H9 (cell line): ENCODE measurements at places on chromosomes 1 and 21. TPM values are rescaled to one million over a fixed set of nuclear protein-coding genes. Genes with fewer than 3 reads are reported as not detected.

- H3K4me3 ChIP-seq, result peak overlapping the region; percentile 84
- peak; percentile 56 for DNase-seq
- peaks cover 5% of the 10 kb centered on the region for H3K36me3 ChIP-seq
- H3K4me1 ChIP-seq, result no peaks in the 10 kb centered on the region
- H3K27ac ChIP-seq, result no peak overlapping the region
Measured at GRCh38 chr1:76868916-76869315, 1.6 kb downstream of the ST6GALNAC5 start.

GRCh38 chr21:22019766-22020165 is 1021.6 kb downstream of the NCAM2 start:
- DNase-seq, result no peak
- H3K36me3 ChIP-seq, result peaks cover 9% of the 10 kb centered on the region
- no peak overlapping the region for H3K4me3 ChIP-seq
- H3K27me3 ChIP-seq, result no peaks in the 10 kb centered on the region

DNA sequence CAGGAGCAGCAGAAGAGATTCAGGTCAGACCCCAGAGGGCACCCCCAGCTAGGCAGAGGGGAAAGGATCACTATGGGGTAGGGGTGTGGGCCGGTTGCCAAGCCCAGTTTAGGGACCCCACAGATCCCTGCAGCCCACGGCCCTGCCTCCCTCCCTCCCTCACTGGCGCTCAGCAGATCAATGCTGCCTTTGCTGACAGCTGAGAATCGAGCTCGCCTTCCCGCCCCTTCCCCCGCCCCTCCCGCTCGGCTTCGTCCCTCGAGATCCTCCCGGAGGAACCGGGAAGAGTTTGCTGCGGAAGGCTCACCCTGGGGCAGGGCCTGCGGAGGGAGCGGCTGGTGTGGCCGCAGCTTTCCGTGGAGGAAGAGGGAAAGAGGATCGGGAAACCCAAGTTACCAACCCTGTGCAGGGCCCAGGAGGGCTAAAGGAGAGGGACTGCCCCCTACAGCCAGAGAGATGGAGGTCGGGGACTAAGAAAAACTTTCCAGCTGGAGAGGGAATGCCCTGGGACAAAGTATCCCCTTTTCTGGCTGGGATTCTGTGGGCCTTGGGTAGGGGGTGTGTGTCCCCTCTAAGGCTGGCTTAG is 1.1 kb upstream of the KCNQ4 start:
- H3K36me3 ChIP-seq, result peaks cover 6% of the 10 kb centered on the region
- H3K27ac ChIP-seq, result no peak overlapping the region
- H3K4me3 ChIP-seq, result peak overlapping the region; percentile 89
- DNase-seq, result peak; percentile 56
- H3K4me1 ChIP-seq, result no peaks in the 10 kb centered on the region; the same call in 1 of the 2 replicates

GRCh38 chr1:228802386-228803220 is 67.3 kb downstream of the RHOU start:
- no peak for DNase-seq
- H3K27me3 ChIP-seq, result no peaks in the 10 kb centered on the region
- H3K4me1 ChIP-seq, result no peaks in the 10 kb centered on the region; the same call in 1 of the 2 replicates
- H3K36me3 ChIP-seq, result no peaks in the 10 kb centered on the region
- H3K4me3 ChIP-seq, result no peak overlapping the region
- H3K27ac ChIP-seq, result no peak overlapping the region

GRCh38 chr1:29586991-29587745 is 350.8 kb downstream of the PTPRU start:
- no peaks in the 10 kb centered on the region for H3K27me3 ChIP-seq
- H3K4me3 ChIP-seq, result no peak overlapping the region
- H3K27ac ChIP-seq, result no peak overlapping the region
- no peaks in the 10 kb centered on the region for H3K4me1 ChIP-seq
- DNase-seq, result no peak

DNA sequence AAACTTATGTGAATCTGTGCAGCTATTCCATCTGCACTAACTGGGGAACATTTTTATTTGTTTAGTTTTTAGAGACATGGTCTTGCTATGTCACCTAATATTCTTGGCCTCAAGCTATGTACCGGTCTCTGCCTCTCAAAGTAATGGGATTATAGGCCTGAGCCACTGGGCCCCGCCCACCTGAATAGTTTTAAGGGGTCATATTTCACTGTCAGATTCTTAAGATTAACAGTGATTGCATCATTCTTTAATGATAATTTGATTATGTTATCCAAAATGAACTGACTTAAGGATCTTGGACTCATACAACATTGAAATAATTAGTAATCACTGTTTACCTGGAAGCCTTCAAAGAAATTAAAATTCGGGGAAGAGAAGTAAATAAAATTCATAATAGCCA is 12.6 kb upstream of the KLF18 start:
- H3K27ac ChIP-seq, result no peak overlapping the region
- no peaks in the 10 kb centered on the region for H3K27me3 ChIP-seq
- H3K4me3 ChIP-seq, result no peak overlapping the region
- no peaks in the 10 kb centered on the region for H3K36me3 ChIP-seq
- 0 out of 2 replicates have a peak, but pooled peaks cover 3% of the 10 kb centered on the region for H3K4me1 ChIP-seq

DNA sequence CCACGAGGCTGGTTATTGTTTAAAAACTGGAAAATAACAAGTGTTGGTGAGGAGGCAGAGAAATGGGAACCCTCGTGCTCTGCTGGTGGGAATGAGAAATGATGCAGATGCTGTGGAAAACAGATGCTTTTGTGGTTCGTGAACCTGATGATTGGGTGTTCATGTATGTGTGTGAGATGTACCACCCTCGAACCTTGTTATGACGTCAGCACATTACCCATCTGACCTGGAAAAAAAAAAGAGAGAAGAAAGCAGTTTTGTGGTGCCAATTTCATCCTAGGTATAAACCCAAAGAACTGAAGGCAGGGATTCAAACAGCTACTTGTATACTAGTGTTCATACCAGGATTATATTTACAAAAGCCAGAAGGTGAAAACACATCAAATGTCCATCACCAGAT is 6.4 kb upstream of the CFAP107 start:
- H3K36me3 ChIP-seq, result no peaks in the 10 kb centered on the region
- no peak for DNase-seq
- H3K27ac ChIP-seq, result no peak overlapping the region
- no peak overlapping the region for H3K4me3 ChIP-seq

GRCh38 chr21:41080485-41081121 is 87.4 kb upstream of the BACE2 start:
- H3K4me3 ChIP-seq, result no peak overlapping the region
- no peaks in the 10 kb centered on the region for H3K36me3 ChIP-seq
- no peaks in the 10 kb centered on the region for H3K4me1 ChIP-seq
- no peak overlapping the region for H3K27ac ChIP-seq
- DNase-seq, result no peak

GRCh38 chr1:74818661-74819456 is 85.9 kb downstream of the TYW3 start:
- DNase-seq, result no peak
- H3K36me3 ChIP-seq, result no peaks in the 10 kb centered on the region
- H3K4me1 ChIP-seq, result no peaks in the 10 kb centered on the region
- H3K27ac ChIP-seq, result no peak overlapping the region
- no peaks in the 10 kb centered on the region for H3K27me3 ChIP-seq
- H3K4me3 ChIP-seq, result no peak overlapping the region

DNA sequence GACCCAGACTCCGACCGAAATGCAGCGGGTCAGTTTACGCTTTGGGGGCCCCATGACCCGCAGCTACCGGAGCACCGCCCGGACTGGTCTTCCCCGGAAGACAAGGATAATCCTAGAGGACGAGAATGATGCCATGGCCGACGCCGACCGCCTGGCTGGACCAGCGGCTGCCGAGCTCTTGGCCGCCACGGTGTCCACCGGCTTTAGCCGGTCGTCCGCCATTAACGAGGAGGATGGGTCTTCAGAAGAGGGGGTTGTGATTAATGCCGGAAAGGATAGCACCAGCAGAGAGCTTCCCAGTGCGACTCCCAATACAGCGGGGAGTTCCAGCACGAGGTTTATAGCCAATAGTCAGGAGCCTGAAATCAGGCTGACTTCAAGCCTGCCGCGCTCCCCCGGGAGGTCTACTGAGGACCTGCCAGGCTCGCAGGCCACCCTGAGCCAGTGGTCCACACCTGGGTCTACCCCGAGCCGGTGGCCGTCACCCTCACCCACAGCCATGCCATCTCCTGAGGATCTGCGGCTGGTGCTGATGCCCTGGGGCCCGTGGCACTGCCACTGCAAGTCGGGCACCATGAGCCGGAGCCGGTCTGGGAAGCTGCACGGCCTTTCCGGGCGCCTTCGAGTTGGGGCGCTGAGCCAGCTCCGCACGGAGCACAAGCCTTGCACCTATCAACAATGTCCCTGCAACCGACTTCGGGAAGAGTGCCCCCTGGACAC is 534 bp downstream of the C1orf56 start:
- H3K27ac ChIP-seq, result no peak overlapping the region
- no peaks in the 10 kb centered on the region; the same call in 1 of the 2 replicates for H3K4me1 ChIP-seq
- H3K36me3 ChIP-seq, result peaks cover 16% of the 10 kb centered on the region
- no peaks in the 10 kb centered on the region for H3K27me3 ChIP-seq

- DNase-seq, result peak; percentile 95
- no peak overlapping the region for H3K27ac ChIP-seq
- H3K36me3 ChIP-seq, result peaks cover 5% of the 10 kb centered on the region; the same call in 1 of the 3 replicates
- peaks cover 6% of the 10 kb centered on the region; the same call in 1 of the 2 replicates for H3K4me1 ChIP-seq
- no peaks in the 10 kb centered on the region; the same call in 1 of the 2 replicates for H3K27me3 ChIP-seq
Measured at GRCh38 chr1:33255347-33256220, 708 bp upstream of the ZNF362 start.

DNA sequence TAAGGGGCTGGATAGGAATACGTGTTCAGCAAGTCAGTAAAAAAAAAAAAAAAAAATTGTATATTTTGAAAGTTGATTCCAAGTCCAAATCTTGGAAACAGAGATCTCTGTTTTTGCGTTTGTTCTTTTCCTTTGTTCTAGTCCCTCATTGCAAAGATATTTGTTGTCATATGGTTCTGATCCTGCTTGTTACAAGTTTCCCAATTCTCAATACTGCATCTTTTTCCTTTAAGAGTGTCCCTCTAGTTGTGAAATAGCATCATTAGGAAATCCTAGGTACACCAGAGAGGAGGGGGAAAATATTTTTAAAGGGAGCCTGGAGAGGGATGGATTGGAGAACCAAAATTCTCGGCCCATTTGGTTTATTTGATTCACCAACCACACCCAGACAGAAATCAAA is 152.2 kb upstream of the C1orf105 start:
- DNase-seq, result no peak
- no peaks in the 10 kb centered on the region for H3K4me1 ChIP-seq
- H3K27me3 ChIP-seq, result no peaks in the 10 kb centered on the region
- no peak overlapping the region for H3K27ac ChIP-seq
- no peaks in the 10 kb centered on the region for H3K36me3 ChIP-seq
- no peak overlapping the region for H3K4me3 ChIP-seq

DNA sequence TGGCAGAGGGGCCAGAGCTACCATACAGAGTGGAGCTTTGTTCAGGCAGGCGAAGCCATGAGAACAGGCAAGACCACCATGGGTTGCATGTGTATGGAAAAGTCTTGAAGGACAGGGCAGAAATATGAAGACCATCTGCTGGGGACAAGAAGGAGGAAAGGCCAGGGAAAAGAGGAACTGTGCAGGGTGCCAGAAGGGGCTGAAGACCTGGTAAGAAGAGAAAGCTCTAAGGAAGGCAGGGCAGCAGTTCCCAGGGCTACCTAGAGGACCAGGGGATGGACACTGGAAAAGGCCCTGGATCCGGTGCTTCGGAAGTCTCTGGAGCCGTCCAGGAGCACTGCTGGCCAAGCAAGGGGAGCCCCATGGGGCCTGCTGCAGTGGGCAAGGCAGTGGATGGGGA is 43.4 kb downstream of the PKP1 start:
- H3K4me1 ChIP-seq, result no peaks in the 10 kb centered on the region
- no peak overlapping the region for H3K4me3 ChIP-seq
- H3K36me3 ChIP-seq, result no peaks in the 10 kb centered on the region
- no peaks in the 10 kb centered on the region for H3K27me3 ChIP-seq
- H3K27ac ChIP-seq, result no peak overlapping the region

- H3K27me3 ChIP-seq, result no peaks in the 10 kb centered on the region
- DNase-seq, result no peak
- H3K36me3 ChIP-seq, result no peaks in the 10 kb centered on the region
- H3K27ac ChIP-seq, result no peak overlapping the region
Measured at GRCh38 chr1:239247285-239247684, 139.1 kb upstream of the CHRM3 start.

DNA sequence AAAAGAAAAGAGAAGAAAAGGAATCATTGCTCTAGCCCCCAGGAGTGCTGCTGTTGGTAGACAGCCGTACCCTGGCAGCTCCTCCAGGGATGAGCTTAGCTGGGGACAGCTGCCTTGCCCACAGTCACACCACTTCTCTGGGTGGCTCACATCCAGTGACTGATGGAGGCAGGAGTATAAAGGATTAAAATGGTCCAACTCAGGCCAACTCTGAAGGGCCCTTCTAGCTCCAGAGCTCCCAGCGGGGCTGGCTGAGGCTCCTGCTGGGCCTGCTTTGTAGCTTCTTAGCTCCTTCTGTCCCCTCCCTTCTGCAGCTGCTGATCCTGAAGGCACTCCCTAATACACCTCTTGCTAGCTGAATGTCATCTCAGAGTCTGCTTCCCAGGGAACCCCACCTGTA is 4.4 kb downstream of the CITED4 start:
- no peak overlapping the region for H3K4me3 ChIP-seq
- no peaks in the 10 kb centered on the region for H3K4me1 ChIP-seq
- H3K36me3 ChIP-seq, result peaks cover 2% of the 10 kb centered on the region; the same call in 2 of the 3 replicates
- DNase-seq, result no peak
- H3K27ac ChIP-seq, result no peak overlapping the region
- no peaks in the 10 kb centered on the region; the same call in 1 of the 2 replicates for H3K27me3 ChIP-seq

- H3K36me3 ChIP-seq, result no peaks in the 10 kb centered on the region
- no peak overlapping the region for H3K4me3 ChIP-seq
- H3K27me3 ChIP-seq, result no peaks in the 10 kb centered on the region
- no peak overlapping the region for H3K27ac ChIP-seq
- H3K4me1 ChIP-seq, result no peaks in the 10 kb centered on the region
Measured at GRCh38 chr1:219476716-219477115, 136.2 kb downstream of the ZC3H11B start.

DNA sequence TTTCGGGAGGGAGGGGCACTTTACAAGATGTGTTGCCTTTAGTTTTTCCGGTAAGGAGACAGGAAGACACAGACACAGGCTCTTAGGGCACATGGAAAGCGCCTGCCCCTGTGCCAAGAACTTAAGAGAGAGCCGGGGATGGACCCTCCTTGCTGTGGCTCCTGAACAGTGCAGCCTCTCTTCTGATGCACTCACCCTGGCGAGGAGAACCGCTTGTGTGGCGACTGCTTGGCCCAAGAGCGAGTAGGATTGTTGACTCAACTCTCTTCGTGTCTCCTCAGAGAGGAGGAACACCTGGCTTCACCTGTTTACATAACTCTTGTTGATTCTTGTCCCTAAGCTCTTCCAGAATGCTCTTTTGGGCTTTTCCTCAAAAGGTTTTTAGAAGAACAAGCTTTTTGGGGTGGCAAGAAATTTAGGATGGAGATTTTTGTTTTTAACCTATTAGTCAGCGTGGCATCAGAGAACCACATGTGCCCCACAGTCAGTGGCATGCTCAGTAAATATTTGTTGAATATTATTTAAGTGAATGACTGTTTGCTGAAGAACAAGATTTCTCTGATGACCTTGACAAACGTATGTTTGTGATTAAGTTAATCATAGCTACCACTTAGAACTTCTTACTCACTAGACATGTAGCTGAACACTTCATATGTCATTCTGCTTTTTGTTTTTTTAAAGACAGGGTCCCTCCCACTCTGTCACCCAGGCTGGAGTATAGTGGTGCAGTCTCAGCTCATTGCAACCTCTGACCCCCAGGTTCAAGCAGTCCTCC is 60.6 kb downstream of the NFIA start:
- no peaks in the 10 kb centered on the region for H3K36me3 ChIP-seq
- H3K27ac ChIP-seq, result no peak overlapping the region
- no peak for DNase-seq
- no peaks in the 10 kb centered on the region for H3K27me3 ChIP-seq
- no peak overlapping the region for H3K4me3 ChIP-seq

Gene IL20
- total RNA-seq, result not detected in 2 replicates

Gene OR2M3
- total RNA-seq, result not detected in 2 replicates

Gene DSCAM
- total RNA-seq, result 0.15 and 0.17 TPM in 2 replicates

Gene CLCA1
- total RNA-seq, result not detected in 2 replicates

Gene KRTAP10-7
- total RNA-seq, result not detected in 2 replicates

Gene PM20D1
- not detected in 2 replicates for total RNA-seq

Gene PPT1
- total RNA-seq, result 104 and 109 TPM in 2 replicates

Gene SGIP1
- 1.5 and 1.6 TPM in 2 replicates for total RNA-seq

Gene MCOLN3
- total RNA-seq, result 10.6 and 10.8 TPM in 2 replicates
